Activated CD4-positive, alpha-beta T cell treated with anti-CD3 and anti-CD28 coated beads, Interleukin-10, Interleukin-2, amounts not matched to agents 100 ng/mL and 50 ng/mL, durations not matched to agents 16 hours and 8 hours (primary cell): ENCODE measurements at places on chromosomes 13 and 19.

- no peak for DNase-seq
Measured at GRCh38 chr19:5154799-5155426, 185.7 kb downstream of the PTPRS start.

DNA sequence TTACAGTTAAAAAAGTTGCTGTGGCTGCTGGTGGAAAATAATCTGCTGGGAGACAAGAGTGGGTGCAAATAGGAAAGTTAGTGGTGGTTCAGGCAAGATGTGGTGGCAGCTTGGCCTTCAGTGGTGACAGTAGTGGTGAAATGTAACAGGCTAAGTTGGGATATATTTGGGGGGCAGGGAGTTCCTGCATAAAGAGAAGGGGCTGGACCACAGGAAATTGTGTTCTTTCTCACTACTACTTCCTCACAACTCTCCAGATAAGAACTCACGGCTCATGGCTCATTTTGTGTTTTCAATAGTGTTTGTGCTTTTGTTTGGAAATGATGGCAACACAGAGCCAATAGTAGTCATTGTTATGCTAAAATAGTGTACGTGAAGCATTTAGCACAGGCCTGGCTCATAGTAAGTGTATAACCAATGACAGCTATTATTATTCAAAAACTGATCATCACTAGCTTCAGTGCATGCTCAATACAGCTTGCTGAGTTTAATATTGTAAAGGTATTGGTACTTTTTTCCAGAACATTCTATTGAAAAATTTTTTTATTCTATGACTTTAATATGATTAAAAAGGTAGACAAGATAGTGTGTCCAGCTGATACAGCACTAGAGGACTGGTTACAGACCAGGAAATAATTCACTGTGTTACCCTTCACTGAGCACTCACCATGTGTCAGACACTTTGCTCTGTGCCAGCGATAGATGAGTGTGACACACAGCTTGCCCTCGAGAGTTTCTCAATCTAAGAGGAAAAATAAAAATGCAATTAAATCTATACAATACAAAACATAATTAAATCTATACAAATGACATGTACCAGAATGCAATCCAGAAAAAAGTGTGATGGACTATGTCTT is 209.8 kb downstream of the POU4F1 start:
- no peak for DNase-seq

GRCh38 chr13:87999788-88000187 is 328.6 kb downstream of the SLITRK5 start:
- DNase-seq: no peak

DNA sequence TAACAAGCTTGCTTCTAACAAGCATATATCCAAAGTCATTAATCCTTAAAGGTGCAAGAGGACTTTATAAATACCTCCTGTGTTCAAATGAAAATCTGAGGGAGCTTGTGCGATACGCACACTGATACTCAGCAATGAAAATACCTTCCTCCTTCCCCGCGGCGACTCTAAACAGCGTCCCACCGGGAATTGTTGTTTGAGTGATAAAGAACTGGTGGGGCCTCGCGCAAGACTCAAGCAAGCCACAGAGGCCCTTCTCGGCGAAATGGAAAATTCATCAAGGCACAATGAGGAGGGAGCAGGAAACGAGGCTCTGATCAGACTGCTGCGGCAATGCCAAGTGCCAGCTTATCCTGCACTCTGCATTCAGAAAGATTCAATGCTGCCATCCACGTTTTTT is 126.7 kb downstream of the ABCC4 start:
- DNase-seq: no peak

DNA sequence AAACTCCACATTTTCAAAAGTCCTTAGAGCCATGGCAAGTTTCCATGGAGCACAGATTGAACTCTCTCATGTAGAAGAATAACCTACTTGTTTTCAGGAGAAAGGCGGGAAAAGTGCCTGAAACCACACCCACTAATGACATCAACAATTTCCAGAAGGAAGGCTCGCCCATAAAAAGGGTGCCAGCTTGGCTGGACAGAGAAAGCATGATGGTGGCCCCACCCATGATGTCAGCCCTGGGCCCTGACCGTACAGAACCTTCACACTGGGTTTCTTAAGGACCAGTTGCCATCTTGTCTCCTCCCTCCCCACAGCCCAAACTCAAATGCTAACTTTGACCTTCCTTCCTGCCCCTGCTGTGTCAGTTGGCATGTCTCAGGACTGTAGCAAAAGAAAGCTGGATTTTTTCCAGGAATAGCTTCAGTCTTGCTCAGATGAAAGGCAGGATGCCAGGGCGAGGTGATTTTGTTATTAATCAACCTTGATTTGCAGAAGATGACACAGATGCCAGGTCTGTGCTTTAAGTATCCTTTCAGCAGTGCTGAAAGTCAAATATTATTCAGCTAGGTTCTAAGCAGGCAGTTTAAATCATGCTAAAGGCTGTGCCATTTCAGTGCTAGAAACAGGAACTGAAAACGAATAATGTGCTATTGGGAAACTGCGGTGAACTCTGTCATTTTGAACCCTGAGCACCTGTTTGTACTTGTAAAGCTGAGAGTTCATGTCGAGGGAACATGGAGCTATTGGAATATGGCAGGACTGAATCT is 89.5 kb upstream of the RFC3 start:
- DNase-seq: peak; percentile 43

DNA sequence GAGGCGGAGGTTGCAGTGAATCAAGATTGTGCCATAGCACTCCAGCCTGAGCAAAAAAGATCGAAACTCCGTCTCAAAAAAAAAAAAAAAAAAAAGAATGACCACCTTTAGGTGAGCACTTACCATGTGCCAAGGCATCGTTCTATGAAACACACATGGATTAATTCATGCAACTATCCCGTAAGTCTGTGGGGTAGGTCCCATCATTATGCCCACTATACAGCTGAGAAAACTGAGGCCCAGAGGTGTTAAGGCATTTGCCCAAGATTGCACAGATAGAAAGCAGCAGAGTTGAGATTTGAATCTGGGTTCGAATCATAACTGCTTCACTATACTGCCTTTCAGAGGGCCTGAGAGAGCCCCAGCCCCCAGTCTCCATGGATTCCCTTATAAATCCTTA is 2.3 kb downstream of the GMFG start:
- DNase-seq: no peak

DNA sequence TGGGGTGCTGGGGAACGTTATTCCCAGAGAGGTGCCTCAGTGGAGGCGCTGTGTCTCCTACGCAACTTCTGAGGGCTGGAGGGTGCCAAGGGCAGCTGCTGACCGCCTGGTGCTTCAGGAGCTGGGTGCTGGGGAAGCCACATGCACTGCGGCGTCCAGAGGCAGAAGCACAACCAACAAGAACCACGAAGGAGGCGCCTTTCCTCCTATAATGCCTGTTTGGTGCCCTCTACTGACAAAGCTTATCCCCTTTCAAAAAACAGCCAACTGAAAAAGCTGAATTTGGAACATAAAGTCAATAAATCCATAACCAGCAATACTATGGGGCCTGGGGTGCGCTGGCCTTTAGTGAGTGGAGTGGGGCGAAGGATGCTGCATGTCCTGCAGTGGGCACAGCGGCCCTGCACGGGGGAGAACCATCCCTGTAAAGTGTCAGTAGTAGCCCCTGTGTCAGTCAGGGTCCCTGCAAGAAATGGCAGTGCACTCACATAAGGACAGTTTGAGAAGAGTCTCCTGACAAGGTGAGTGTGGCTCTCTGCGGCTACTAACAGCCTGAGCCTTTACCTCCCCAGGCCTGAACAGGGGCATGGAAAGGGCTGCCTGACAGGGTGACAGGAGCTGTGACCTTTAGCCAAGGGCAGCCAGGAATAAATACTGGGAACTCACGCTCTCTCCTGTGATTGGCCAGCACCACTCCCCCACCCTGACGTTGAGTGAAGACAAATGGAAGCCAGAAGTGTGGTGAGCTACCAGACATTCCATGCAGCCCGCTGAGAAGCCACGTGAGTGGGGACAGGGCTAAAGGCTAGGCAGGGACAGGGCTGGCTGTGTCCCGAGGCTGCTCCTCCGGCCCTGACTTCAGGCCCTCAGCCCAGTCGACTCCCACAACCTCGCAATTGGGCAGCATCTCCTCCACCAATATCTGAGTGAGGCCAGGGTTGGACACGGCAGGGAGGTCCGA is 4.5 kb upstream of the B3GNT8 start:
- peak; percentile 27 for DNase-seq

GRCh38 chr13:110576070-110576394 is 14.5 kb upstream of the RAB20 start:
- DNase-seq: no peak

- peak; percentile 61 for DNase-seq
Measured at GRCh38 chr19:39843919-39844793, 2.0 kb downstream of the FBL start.

DNA sequence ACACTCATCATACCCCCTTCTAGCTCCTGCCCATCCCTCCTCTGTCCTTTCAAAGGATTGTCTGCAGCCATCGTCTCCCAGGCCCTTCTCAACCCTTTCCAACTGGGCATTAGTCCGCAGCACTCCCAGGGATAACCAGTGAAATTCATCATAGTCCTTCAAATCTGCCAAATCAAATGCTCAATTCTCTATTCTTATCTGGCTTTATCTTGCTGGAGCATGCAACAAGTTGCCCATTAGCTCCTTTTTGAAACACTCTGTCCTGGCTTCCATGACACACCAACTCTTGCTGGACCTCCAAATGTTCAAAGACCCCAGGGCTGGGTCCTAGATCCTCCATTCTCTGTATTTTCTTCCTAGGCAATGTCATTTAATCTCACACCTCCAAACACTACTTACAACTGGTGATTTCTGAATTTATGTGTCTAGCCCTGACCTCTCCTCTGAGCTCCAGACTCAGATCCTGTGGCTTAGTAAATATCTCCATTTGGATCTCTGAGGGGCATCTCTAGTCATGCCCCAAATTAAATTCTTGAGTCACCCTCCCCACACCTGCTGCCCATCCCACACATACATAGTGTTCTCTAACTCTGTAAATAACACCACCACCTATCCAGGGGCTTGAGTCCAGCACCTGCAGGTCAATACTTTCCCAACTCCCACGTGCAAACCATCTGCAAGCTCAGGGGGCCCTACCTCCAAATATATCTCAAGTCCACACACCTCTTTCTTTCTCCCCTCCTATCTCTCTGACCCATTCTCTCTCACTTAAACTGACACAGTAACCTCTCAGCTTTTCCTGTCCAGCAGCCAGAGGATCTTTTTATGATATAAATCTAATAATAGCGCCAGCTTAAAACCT is 9.1 kb upstream of the ANKRD10 start:
- no peak for DNase-seq

DNA sequence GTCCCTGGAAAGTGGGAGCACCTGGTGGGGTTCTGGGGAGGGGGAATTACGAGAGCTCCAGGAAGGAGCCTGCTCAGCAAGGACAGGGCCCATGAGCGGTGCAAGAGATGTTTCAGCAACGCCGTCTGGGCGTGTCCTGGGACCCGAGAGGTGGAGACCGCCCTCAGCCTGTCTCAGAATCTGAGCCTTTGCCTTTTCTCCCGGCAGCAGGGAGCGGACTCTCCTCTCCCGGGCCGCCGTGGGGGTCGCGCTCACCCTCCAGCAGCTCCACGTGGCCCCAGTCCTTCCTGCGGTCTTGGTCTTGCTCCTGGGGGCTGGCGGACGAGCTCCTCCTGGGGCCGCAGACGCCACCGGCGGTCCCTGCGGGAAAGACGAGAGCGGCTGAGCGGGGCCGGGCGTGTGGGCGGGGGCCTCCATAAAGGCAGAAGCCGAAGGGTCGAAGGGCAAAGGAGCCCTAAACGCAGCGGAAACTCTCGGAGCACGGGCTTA is 714 bp downstream of the POLRMT start:
- peak; percentile 65 for DNase-seq

DNA sequence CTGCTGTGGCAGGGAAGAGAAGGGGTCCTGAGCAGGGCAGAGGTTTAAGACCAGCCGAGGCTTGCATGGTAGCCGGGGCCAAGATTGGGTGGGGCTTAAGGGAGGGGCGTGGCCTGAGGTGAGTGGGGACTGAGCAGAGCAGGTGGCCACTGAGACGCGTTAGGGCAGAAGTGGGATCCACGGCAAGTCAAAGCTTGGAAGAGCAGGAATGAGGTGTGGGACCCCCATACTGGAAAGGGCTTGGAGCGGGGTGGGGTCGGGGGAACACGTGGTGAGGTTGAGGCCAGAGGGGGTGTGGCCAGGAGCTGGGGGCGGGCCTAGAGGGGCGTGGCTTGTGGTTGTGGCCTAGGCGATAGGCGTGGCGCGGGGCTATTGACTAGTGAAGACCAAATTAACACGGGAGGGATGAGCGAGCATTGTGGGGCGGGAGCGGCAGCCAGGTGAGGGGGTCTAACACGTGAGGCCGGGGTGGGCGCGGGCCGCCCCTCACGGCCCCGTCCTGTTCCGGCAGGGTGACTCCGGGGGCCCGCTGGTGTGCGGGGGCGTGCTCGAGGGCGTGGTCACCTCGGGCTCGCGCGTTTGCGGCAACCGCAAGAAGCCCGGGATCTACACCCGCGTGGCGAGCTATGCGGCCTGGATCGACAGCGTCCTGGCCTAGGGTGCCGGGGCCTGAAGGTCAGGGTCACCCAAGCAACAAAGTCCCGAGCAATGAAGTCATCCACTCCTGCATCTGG is 3.3 kb downstream of the CFD start:
- DNase-seq: peak; percentile 71

- DNase-seq: no peak
Measured at GRCh38 chr13:46595136-46595884, 42.3 kb downstream of the LRCH1 start.

GRCh38 chr19:51546650-51547396 is 15.4 kb upstream of the SIGLEC6 start:
- DNase-seq: peak; percentile 43

DNA sequence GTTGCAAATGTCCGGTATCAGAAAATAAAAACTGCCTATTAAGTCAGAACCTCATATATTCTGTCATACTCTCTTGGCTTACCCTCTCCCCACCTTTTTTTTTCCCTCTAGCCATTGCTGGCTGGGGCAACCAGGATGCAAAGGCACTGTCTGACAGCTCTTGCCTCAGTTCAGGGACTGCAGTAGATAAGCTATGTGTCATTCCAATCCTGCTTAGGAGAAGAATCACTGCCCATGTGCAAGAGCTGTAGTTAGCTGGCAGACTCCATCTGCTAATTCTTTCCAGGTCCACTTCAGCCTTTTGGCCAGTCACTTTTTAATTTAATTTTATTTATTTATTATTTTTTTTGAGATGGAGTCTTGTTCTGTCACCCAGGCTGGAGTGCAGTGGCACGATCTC is 895.6 kb upstream of the SLC10A2 start:
- no peak for DNase-seq

DNA sequence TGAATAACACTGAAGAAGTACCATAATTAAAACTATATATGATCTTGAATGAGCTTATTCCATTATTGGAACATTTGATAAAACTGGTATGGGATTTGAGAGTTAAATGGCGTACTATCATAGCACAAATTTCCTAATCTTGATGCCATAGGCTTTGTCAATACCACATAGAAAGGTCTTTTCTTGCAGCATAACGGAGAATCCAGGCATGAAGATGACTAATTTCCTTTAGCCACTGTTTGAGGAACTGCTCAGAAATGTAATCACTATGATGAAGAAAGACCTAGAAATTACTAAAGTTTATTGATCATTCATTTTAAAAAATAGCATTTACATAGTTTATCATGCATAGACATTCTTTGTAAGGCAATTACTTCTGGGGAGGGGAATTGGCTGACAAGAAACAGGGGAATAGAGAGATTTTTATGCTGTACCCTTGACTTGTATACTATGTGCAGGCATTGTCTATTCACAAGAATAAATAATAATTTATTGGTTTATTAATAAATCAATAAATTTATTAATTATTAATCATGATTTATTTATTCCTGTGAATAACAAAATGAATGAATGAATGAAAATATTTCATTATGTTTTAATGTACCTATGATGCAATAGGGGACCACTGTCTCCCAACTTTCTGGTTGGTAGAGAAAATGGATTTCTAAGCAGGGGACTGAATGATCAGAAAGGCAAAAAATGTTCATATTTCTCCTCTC is 2676.6 kb downstream of the PCDH9 start:
- DNase-seq: no peak

- DNase-seq: no peak
Measured at GRCh38 chr13:65036999-65037398, 2193.1 kb downstream of the PCDH9 start.
